ENCODE measurements at places on chromosomes 3 and 15.

DNA sequence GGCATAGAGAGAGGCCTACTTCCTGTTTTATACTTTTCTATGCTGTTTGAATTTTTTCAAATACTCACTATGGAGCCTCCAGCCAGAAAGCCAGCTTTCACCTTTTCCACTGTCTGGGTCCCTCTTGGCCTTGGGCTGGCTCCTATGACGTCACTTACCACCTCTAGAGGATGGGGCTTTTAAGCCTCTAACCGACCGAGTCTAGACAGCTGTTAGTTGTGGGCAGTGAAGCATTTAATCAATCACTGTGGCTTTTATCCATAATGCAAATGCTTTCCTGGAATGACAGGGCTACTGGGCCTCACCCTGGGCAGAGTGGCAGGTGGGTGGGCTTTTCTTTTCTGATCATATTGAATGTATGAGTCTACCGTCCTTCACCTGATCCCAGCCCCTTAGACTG lies 61.9 kb downstream of the LRRK1 start:
- no peak for DNase-seq

DNA sequence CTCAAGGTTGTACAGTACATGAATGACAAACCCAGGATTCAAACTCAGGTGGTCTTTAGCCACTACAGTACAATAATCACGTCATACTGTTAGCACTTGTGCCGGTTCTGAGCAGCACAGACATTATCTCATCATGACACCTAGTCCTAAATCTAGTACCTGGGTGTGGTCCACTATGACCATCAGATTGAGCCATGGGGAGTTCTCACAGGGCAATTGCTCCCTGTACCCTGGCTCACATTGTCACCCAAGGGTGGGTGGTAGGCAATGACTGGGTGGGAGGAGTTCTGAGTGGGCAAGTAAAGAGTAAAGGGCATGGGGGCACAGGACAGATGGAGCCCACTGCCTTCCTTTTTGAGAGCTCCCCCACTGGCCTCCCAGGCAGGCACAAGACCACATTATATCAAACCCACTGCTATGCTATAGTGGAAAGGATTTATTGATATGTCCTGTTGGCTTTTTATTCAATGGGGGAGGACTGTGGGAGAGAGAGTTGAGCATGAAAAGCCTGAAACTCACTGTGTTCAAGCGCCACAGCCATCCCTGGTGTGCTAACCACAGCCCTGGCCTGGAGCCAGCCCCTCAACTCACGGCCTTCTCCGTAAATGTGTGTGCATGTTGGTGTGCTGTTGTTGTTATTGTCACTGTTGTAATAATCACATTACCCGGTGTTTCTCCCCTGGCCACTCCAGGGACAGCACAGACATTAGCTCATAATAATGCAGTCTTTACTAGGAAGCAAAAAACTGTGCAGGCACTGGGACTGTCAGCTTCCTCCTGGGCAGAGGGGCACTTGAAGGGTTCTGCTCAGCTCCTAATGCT lies 27.3 kb downstream of the ADCY5 start:
- no peak for DNase-seq

- DNase-seq, result no peak
These were observed 32.7 kb downstream of the IQSEC1 start for GRCh38 chr3:13040361-13041074.

DNA sequence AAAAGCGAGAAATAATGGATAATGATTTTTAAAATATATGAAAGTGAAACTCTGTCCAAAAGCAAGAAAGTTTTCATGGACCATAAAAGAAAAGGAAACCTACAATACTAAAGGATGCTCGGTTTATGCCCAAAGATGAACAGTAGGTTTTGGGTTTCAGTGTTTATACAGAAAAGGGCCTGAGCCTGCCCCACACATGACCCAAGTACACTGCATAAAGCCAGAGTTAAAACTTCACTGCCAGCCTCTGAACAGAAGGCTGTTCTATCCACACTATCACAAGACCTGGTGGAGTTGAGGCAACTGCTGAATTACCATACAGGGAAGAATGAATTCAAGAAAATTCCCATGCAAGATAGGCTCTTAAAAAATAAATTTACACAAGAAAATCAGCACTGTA lies 165.2 kb downstream of the MECOM start:
- DNase-seq, result no peak

DNA sequence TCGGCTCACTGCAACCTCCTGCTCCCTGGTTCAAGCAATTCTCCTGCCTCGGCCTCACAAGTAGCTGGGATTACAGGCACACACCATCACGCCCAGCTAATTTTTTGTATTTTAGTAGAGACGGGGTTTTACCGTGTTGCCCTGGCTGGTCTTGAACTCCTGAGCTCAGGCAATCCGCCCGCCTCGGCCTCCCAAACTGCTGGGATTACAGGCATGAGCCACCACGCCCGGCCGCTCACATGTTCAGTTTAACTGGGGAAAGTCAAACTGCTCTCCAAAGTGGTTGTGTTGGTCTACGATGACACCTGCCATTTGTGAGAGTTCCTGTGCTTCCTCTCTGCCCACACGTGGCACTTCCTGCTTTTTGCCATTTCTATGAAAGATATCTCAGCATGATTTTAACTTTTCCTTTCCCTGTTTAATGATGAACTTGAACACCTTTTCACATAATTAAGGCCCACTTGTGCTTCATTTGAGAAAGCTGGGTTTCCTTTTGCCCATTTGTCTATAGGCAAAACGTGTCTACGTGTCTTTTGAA lies 877 bp upstream of the GP5 start:
- DNase-seq, result no peak

- DNase-seq, result no peak
These were observed 452 bp downstream of the BBX start for GRCh38 chr3:107523289-107523538.

DNA sequence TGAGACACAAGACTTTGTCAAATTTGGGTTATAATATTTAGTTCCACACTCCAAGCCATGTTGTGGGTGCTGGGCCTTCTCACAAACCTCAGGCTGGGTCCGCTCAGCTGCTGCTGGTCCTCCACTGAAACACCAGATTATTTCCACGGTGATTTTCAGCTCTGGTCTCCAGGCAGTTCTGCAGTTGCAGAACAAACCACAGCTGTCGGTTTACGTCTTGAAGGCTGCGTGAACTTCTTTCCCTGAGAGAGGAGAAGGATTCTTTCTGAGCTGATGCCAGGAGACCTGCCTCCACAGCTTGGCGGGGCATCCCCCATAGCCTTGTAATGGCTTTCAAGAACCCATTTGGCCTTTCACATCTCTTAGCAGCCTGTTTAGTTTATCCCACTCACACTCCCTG lies 16.2 kb downstream of the GALNT15 start:
- no peak for DNase-seq

GRCh38 chr3:49636883-49637609 lies 37.1 kb upstream of the APEH start:
- no peak for DNase-seq

DNA sequence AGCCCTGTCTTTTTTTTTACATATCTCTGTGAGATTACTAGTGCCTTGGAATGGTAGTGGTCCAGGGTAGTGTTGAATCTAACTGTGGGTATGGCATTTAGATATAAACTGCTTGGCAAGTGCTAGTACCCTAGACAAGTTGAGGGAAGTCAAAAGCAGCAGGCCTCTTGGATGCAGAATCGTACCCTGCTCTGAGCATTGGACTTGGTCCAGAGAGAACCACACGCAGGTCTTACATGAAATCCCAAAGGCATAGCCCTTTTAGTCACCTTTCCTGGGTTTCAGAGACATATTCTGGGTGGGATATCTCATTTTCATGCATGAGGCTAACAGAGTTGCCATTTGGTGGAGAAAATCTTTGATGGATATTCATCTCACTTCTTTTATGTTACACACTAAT lies 641.4 kb downstream of the PDCD6IP start:
- DNase-seq, result no peak

- DNase-seq, result peak; percentile 33
These were observed at the start of gene SEMA3F for GRCh38 chr3:50154840-50155490. Gene SEMA3F, plus strand, starts transcription at chr3:50155324. Its CDS starts 4,299 bp downstream, at chr3:50159623.

DNA sequence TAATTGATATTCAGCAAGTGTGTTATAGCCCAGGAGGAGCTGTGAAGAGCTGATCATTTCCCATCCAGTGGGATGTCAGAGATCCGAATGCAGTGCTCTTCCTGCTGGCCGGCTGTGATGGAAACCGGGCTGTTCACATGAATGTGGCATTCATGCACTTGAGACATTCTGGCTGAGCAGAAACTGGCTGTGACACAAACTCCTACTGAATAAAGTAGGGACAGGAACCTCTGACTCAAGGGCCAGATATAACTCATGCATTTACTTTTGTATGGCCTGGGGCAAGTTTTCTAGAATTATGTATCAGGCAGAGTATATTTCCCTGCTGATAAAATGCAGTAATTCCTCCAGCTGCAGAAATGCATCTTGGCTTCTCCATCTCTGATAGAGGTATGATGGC lies 83.4 kb upstream of the FAM3D start:
- DNase-seq, result no peak

DNA sequence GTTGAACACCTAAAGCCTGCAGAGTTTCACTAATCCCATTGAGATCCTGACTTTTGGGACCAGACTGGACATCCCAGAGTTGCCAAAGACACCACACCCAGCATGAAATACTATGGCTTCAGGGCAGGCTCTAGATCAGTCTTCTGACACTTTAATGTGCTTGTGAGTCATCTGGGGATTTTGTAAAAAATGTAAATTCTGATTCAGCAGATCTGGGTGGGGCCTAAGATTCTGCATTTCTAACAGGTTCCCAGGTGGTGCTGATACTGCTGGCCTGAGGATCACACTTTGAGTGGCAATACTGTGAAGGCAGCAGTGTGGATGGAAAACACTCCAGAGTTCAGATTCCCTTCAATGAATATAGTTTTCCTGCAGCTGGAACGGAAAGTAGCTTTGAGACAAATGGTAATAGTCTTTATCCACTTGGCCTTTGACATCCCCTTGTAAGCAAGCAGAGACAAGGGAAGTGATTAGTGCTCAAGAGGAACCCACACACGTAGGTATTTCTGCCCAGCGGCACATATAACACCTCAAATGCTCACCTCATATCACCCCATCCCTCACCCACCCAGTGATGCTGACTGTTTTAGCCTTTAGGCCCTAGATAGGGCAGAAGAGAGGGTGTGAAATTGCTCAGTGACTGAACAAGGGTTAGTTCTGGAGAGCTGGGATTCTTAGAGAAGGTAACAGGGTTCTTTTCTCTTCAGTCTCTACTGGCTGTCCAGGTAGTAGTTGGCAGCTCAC lies 51.5 kb upstream of the GSK3B start:
- DNase-seq, result no peak

- DNase-seq, result no peak
These were observed 536.7 kb downstream of the SOX2 start for GRCh38 chr3:182248349-182248880.
